Suprapubic skin (tissue), 4 donors: ENCODE measurements at places on chromosomes 1 and 21.

DNA sequence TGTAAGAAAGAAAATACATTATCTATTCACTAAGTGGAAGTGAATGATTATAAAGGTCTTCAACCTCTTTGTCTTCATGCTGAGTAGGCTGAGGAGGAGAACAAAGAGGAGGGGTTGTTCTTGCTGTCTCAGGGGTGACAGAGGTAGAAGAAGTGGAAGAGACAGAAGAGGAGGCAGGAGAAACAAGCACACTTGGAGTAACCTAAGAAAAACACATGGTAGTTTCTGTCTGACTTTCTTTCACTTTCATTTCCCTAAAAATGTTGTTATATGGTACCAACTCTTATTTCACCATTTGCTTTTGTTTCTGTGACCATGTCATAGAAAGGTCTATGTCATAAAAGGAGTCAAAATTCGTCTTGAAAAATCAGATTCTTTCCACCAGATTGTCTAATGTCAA is 696.6 kb upstream of the BRINP3 start:
- DNase-seq, result no peak

- DNase-seq, result no peak
Measured at GRCh38 chr1:186187601-186188000, 187.5 kb downstream of the TPR start.

- no peak for DNase-seq
Measured at GRCh38 chr1:86829321-86829720, 84.6 kb downstream of the SELENOF start.

- DNase-seq, result no peak
Measured at GRCh38 chr1:55310505-55310971, 95.4 kb upstream of the USP24 start.

DNA sequence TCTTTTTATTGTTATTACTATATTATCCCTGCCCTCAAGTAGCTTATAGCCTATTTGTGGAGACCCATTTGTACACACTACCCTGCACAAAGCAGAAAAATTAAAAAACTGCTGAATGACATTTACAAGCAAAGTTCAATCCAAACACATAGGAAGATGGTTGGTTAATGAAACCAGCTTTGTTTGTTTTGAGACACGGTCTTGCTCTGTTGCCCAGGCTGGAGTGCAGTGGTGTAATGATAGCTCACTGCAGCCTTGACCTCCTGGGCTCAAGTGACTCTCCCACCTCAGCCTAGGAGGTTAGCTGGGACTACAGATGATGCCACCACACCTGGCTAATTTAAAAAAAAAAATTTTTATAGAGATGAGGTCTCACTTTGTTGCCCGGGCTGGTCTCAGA is 31.6 kb downstream of the TGFB2 start:
- DNase-seq, result no peak

GRCh38 chr1:220692436-220693228 is 2.5 kb downstream of the C1orf115 start:
- DNase-seq, result no peak

DNA sequence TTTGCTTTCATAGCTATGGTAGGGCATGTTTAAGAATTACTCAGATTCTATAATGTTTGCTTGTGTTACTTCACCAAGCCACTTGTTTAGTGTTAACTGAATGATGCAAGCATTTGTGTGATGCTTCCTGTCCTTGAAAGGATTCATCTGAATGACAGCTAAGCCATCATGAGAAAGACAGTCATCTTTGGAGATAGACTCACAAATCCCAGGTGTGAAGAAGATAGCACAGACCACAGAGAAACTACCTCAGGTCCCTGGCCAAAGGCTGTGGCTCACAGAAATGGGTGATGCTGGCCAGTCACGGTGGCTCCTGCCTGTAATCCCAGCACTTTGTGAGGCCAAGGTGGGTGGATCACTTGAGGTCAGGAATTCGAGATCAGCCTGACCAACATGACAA is 321.4 kb downstream of the DPYD start:
- DNase-seq, result no peak

DNA sequence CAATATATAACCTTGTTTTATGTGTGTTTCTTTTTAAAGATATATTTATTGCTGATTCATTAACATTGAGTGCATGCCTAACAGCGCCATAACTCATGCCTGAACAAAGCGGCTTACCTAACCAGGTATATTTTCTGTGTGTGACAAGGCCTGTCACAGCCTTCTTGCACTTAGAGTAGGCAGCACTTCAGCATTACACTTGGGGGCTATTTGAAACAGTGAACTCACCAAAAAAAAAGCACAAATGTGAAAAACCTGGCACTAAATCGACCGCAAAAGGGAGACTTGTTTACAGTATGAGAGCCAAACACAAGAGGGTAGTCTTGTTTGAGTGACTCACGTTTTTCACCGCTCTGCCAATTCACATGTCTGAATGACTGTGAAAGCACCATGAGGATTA is 111.7 kb downstream of the DISP1 start:
- DNase-seq, result no peak

DNA sequence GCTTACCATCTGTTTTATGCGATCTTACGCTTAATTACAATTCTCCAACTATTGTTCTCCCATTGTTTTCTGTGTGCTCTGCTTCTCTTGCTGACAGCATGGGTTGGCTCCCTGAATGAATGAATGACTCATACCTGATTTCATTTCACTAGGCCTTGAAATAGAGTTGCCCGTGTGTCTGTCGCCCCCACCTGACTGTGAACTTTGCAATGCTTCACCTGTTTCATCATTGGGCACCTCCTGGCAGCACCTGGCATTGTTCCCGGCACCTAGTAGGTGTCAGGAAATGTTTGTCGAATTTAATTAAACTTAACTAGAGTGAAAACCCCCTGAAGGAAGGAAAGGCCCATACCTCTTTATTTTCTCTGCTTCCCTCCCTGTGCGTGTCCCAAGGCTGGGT is 120.5 kb upstream of the KLHDC7A start:
- no peak for DNase-seq

GRCh38 chr1:223106856-223107255 is 36.2 kb downstream of the TLR5 start:
- no peak for DNase-seq

GRCh38 chr1:186828611-186829454 is at the start of gene PLA2G4A:
Gene PLA2G4A (plus strand): TSS chr1:186828949. CDS start chr1:186854355, 25,406 bp downstream.
- DNase-seq, result no peak

DNA sequence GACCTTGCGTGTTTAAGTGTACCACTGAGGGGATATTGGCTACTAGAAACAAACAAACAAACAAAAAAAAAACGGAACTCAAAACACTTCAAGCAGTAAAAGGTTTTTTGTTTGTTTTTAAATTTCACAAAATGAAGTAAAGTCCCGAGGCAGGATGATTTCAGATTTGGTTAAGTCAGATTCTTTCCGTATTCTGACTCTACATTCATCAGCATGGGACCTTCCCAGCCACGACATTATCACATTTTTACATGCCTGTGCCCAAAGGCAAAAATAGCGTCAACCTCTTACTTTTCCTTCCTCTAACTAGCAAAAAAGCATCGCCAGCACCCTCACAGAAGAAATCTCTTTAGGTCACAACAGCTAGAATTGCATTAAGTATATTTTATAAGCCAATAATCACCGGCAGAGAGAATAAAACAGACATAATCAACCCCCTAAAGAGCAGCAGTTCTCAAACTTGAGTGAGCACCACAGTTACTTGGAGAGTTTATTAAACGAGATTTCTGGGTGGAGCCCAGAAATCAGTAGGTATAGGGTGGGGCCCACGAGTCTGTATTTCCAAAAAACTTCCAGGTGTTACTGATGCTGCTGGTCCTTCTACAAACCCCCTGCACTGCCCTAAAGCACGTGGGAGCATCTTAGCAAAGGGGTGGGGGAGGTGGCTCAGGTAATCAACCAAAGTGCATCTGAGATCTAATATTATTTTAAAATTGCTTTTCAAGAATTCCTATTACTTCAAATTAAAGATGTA is 227.6 kb downstream of the RGS7 start:
- no peak for DNase-seq

DNA sequence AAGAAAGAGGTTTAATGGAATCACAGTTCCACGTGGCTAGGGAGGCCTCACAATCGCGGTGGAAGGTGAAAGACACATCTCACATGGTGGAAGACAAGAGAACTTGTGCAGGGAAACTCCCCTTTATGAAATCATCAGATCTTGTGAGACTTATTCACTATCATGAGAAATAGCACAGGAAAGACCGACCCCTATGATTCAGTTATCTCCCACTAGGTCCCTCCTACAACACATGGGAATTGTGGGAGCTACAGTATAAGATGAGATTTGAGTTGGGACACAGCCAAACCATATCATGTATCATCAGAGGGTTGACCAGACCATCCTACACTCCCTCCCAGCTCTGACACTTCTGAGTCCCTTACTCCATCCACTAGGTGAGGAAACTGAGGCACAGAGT is 143.9 kb upstream of the KLHDC7A start:
- no peak for DNase-seq

- DNase-seq, result no peak
Measured at GRCh38 chr1:1080122-1080757, 6.1 kb upstream of the RNF223 start.

DNA sequence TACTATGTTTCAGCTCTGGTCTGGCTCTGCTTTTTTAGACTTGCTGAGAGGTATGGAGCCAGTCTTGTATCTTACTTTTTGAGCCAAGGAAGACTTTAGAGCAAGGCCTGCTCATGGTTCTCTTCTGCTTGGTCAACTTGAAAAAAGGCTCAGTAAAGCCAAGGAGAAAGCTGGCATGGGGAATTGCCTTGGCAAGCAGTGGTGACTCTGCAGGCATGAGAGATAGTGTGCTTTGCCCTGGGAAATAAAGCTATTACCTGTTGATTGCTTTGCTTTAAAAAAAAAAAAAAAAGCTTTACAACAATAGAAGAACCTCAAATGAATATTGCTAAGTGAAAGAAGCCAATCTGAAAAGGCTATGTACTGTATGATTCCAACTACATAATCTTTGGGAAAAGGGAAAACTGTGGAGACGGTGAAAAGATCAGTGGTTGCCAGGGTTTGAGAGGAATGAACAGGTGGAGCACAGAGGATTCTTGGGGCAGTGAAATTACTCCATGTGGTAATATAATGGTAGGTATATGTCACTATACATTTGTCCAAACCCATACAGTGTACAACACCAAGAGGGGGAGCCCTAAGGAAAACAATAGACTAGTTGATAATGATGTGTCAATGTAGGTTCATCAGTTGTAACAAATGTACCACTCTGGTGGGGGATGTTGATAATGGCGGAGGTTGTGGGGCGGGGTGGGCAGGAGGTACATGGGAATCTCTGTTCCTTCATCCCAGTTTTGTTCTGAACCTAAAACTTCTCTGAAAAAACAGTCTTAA is 87.6 kb downstream of the HMCN1 start:
- no peak for DNase-seq

DNA sequence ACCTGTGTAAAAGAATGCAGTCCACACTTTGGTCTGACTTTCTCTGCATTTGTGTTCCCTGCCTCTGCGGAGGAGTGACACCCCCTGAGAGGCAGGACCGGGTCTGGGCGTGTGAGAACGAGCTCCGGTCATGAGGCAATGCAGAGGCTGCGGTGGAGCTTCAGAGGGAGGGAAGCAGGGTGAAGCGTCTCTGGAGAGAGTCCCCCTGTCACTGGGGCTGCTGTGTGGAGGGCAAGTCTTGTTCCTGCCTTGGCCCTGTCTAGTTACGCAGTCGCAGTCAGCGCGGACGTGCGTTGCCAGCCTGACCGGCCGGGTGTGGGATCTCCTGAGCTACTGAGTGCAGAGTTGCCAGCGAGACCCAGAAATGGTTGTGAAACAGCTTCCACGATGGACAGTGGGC is 48.5 kb downstream of the BACE2 start:
- no peak for DNase-seq

GRCh38 chr1:153024413-153024812 is 6.6 kb upstream of the SPRR1B start:
- no peak for DNase-seq

- DNase-seq, result no peak
Measured at GRCh38 chr1:53379662-53380002, 51.8 kb upstream of the LRP8 start.

GRCh38 chr1:87146986-87147385 is 181.7 kb upstream of the LMO4 start:
- no peak for DNase-seq

GRCh38 chr1:63099188-63099587 is 223.2 kb upstream of the FOXD3 start:
- no peak for DNase-seq

DNA sequence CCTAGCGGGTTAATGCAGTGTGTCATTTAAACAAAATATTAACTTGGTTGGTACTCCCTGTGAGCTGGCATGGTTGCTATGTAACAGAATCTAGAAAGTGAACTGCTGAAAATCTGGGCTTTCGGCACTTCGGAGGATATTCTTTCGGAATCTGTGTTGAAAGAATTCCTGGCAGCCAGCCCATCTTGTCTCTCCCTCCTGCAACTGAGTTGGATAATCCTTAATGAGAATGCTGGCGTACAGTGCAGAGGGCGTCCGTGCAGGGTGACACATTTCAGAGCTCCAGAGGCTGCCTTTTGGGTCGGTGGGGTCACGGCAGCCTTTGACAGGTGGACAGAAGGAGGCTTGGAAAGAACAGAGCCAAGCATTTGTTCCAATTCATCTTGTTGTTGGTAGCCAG is 3.7 kb downstream of the KAZN start:
- DNase-seq, result peak; percentile 85

DNA sequence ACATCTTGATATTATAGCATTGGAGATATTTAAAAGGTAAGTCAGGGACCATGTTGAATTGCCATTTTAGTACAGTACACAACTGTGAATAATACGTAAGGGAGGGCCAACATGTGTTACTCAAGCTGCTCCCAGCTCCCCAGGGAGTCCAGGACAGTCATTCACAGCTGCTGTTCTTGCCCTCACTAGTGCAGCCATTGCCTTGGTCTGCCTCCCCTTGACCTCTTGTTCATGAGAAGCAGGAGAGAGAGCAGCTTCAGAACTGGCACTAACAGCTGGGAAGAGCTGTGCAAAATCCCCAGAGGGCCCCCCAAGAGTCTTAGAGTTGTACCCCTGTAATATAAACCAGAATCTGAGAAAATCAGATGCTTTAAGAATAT is 16.4 kb downstream of the TCEANC2 start:
- DNase-seq, result no peak

DNA sequence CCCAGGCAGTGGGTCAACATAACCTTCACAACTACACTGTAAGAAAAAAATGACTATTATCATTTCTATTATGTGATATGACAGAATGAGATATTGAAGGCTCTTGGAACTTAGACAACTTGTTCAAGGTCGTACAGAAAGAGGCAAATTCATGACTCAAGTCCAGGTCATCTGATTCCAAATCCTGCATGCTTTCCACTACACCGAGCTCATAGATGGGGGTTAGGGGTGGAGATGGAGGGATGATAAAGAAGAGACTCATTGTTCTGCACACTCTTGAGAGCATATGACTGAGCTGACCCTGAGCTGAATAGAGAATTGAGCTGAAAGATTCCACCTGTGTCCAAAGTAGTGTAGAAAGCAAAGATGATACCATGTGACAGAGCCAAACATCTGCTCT is 2.8 kb downstream of the FCRL6 start:
- no peak for DNase-seq

GRCh38 chr1:15083578-15083977 is 70.0 kb upstream of the TMEM51 start:
- DNase-seq, result no peak

DNA sequence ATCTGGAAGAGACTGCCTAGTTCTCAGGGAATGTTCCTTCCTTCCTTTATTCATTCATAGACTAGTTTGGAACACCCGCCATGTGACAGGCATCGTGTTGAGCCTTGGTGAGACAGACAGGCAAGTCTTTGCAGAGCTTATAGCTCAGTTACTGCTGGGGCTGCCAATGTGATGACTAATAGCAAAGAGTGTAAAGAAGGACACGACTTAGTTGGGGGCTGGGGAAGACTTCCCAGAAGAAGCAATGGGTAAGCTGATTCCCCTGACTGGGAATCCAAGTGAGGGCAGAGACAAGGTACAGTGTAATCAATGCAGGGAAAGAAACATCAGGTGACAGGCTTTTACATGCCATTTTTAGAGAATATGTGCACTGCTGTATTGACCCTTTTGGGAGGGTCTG is 51.2 kb downstream of the TENT5C start:
- no peak for DNase-seq
